ENCODE measurements at places on chromosomes 16 and 17.

GRCh38 chr16:30764086-30764485 lies 2.0 kb downstream of the RNF40 start:
- DNase-seq: no peak

DNA sequence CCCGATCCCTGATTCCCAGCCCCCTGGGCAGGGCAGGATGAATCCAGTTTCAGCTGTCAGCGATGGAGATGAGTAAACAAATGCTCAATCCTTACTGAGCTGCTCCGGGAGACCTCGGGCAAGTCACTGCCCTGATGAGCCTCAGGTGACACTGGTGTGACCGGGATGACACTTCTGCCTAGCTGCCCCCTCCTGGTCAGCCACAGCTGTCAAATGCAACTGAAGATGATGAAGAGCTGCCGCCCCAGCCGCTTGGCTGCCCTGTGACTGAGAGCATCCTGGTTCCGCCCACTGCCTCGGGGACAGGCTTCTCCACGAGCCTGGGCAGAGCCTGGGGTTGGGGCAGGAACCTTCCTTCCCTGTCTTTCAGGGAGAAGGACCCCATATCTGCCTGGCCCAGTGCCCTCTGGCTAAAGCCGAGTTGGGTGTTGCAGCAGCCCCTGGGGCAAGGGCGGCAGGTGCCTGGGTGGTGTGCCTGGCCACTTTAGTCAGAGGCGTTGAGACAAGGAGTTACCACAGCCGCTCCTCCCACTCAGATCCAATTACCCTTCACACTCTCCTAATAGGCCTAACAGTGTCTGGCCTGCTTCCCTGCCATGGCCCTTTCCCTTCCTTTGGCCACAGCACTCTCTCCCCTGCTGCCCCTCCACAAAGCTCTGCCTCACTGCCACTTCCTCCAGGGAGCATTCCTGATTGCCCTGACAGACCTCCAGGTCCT lies 5.5 kb downstream of the CCL17 start:
- no peak for DNase-seq

DNA sequence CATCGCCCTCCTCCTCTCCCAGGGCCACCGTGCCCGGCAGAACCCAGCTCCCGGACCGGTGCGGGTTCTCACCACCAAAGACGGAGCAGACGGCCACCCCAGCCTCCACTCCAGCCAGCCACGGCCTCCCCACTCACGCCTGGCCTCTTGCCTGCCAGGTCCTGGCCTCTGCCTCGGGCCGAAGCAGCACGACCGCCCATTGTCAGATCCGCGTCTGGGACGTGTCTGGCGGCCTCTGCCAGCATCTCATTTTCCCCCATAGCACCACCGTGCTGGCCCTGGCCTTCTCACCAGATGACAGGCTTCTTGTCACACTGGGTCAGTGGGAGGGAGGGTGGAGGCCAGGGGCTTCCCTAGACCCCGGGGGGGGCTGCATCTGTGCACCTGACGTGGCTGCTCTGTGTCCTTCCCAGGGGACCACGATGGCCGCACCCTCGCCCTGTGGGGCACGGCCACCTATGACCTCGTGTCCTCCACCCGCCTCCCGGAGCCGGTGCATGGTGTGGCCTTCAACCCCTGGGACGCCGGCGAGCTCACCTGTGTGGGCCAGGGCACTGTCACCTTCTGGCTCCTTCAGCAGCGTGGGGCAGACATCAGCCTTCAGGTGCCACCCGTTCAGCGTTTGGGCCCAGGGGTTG lies 6.6 kb upstream of the RHOT2 start:
- no peak for DNase-seq

DNA sequence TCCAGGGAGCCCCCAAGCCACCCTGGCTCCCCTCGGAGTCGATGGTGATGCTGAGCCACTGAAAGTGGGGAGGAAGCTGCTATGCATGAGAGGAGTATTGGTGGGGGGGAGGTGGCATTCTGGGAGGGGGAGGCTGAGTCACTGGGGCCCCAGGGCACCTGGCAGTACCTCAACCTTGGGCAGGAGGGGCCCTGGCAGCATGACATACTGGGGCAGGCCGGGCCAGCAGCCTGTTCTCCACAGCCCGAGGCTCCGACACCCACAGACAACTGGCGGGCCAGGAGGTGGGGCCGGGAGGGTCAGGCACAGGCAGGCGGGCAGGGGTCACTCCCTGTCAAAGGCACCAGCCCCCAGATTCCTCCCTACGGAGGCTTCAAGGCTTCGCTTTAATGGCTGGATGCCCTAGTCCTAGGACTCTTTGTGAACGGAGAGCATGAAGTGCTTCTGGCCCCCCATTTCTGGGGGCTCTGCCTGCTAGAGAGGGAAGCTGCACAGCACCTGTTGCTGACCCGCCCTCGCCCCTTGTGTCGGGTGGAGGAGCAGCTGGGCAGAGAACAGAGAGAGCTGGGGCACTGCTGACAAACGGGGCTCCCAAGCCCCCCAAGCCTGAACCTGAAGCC lies 928 bp downstream of the CASKIN2 start:
- no peak for DNase-seq

DNA sequence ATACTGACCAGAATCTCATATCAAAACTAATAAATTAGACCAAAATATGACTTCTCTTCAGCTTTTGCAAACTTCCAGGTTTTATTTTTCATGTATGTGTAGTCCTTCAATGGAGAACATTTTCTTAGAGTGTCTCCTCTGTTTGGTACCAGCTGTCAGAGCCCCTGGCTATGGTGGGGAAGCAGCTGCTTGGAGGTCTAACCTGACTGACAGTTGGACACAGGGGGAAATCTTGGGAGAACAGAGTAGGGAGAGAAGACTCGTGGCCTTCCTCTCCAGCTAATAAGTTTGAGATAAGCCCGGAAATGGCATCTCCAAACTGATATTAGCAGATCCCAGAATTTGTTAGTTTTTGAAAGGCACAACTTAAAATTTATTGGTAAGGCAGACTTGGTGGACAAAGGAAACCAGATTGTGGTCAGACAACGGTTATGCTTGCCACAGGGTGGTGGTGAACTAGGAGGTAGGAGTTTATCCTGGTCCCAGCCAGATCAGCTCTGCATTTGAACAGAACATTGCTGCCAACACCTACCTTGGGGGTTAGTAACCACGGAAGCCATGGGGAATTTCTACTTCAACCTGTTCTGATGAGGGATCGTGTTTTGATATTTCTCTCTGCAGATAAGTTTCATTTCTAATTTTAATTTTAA lies 39.2 kb upstream of the IRX3 start:
- DNase-seq: no peak

DNA sequence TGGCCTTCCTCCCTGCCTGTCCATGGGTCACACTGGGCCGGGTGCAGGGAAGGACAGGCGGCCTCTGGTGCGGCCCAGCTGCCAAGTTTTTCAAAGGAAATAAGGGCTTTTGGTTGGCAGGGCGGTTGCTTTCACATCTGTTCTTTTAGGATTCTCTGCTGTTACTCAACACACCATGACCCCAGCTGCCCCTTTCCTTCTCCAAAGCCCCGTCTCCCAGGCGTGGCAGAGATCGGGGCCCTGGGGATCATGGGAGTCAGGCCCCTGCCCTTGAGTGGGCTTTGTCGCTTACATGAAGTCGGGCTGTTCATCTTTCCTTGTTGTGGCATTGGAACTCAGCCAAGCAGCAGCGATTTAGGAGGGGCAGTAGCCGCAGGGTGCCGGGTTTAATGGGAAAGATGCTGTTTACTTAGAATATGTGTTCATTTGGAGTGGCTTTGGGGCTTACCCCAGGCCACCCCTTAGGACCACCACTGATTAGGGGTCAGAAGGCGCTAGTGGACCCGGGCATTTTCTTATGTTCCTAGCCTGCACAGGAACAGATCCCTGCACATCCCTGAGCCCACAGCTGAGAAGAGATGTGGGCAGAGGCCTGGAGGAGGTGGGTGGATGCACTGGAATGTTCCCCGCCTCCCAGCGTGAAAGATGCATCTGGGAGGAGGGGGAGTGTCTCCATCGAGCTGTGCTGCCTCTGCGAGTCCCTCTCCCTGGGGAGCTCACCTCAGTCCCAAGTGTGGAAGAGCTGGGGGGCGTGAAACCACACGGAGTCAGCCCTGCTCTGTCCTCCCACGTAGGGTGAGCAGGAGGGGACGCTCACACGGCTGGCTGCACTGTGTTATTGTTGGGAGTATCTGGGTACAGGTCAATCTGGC lies 6.8 kb upstream of the ADCY7 start:
- peak; percentile 81 for DNase-seq

DNA sequence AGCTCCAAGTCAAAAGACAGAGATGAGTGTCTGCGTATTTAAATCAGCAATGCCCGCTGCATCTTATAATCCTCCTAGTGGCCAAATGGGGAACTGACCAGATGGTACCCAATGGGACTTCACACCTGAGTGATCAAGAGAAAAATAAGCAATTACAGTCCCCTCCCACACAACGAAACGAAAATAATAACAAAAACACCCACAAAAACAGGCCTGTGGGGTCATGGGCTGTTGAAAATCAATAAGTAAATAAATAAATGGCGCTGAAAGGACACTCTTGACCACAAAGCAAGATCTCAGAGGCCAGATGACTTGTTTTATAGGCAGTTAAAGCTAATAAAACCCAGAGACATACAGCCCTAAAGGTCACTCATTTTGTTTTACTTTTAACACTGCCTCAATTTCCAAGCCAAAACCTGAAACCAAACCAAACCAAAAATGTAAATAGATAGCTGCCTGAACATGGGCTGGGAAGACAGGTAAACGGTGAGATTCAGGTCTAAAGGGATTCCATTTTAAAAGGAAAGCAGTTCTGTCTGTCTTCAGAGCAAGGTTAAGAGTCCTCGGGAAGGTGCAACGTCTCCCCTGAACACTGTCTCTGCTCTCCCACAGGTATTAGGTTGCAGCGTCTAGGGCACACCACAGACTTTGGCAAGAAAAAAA lies 1.3 kb downstream of the ZNF821 start:
- DNase-seq: no peak

DNA sequence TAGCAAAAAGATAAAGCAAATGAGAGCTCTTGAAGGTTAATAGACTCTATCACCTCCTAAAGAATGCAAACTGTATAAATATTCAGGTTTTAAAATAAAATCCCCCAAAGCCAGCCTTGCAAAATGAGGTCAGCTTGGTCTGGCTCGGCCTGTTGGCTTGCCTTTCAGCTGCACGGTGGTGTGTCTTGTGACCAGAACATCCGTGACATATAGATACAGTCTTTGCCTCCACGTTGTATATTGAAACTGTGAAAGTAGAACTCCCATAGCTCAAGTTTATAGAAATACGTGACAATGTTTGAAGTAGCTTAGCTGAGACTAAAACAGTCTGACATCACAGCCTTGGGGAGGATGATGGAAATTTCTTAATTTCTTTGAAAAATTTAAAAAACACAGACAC lies 236.6 kb upstream of the MYOCD start:
- no peak for DNase-seq

GRCh38 chr16:50603206-50604064 lies 55.2 kb downstream of the NKD1 start:
- DNase-seq: peak; percentile 58
